ENCODE measurements at places on chromosomes 16 and 17.
A peak's percentile ranks its signal among the peaks of the same experiment; 100 is the strongest.

DNA sequence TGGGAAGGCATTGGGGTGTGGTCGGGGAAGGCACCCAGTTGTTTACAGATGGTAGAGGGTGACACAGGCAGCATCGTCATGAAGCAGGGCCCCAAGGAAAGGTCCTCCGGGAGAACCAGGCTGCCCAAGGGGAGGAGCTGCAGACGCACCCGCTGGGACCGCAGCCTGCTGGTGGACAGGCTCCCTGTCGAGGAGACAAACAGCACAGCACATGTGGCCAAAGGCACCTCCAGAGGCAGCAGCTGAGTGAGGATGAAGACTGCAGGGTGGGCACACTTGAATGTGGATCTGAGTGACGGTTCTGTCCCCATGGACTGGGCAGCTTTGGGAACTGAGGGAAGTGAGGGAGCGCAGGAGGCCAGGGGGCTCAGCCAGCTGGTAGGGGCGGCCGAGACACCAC lies 12.4 kb downstream of the CHMP1A start:
- DNase-seq: no peak

GRCh38 chr17:1474402-1475189 lies 17.9 kb downstream of the MYO1C start:
- DNase-seq: no peak

DNA sequence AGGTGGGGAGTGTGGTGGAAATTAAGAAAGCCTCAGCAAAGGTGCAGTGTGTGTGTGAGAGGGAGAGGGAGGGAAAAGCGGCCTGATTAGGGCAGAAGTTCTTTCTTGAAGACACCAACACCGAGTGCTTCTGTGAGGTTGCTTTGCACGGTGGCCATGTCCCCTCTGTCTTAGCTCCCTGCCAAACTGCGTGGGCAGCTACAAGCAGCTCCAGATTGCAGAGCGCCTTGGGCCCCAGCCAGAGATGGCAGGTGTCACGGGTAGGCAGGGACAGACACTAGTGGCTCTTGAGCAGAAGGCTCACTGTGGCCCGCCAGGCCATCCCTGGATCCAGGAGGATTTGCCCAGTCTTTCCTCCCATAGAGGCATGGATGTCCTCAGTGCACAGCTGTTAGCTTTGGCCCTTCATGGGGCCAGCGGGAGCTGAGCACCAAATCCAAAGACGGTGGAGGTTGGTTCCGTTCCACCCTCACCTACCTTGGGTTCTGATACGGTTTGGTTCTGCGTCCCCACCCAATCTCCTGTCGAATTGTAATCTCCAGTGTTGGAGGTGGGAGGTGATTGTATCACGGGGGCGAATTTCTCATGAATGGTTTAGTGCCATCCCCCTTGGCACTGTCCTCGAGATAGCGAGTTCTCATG lies 21.4 kb downstream of the KIAA0513 start:
- DNase-seq: no peak

DNA sequence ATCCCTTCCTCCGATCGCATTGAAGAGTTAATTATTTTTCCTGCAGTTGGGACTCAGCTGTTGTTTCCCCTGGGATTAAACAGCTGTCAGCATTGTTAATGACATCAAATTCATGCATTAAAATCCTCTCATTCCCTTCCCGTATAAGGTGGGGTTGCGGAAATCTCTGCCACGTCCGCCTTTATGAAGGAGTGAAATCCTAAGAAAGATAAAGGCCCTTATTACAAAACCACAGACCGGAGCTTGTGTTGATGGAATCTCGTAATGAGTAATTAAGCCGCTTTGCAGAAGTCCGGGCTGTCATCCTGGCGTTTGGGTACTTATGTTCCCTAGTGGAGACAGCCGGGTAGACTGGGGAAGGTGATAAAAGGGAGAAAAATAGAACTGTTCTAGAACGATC lies 627.6 kb downstream of the MAF start:
- no peak for DNase-seq

DNA sequence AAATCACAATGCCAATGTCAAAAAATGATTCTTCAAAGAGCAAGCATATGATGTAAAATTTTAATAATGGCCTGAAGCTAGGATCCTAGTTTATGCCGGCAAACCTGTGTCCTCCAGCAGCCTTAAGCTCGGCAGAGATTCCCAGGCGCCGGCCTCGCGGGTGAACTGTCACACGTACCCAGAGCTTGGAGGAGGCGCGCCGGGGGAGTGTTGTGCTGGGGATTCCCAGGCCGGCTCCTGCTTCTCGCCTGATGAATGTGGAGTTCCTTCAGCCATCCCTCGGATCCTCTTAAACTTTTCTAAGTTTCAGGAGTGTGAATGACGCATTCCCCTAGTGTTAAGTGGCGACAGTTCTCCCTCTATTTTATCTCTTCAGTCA lies 19.1 kb upstream of the NTN1 start:
- DNase-seq: no peak

DNA sequence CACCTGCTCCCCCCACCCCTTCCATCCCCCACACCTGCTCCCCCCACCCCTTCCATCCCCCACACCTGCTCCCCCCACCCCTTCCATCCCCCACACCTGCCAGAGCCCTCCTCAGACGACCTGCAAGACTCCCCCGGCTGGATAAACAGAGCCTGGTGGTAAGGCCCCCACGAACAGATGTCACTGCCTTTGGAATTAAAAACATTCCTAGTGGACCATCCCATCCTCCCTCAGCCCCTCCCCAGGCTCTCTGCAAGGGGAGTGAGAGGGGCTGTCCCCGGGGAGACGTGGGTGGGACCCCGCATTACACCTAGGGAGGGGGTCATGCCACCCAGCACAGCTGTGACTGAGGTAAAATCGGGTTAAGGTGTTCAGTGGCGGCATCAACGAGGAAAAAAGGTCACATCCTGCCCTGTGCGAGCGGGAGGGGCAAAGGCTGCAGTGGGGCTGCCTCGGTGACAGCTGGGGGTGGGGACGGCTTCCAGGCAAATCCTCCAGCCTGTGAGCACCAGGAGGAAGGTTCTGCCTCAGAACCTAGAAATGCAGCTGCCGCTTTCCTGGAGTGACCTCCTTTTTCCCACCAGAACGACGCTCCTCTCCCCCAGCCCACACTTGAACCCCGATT lies 38.7 kb downstream of the TIMM22 start:
- no peak for DNase-seq

- no peak for DNase-seq
These were observed 2.5 kb upstream of the GJD3 start for GRCh38 chr17:40366861-40367518.

DNA sequence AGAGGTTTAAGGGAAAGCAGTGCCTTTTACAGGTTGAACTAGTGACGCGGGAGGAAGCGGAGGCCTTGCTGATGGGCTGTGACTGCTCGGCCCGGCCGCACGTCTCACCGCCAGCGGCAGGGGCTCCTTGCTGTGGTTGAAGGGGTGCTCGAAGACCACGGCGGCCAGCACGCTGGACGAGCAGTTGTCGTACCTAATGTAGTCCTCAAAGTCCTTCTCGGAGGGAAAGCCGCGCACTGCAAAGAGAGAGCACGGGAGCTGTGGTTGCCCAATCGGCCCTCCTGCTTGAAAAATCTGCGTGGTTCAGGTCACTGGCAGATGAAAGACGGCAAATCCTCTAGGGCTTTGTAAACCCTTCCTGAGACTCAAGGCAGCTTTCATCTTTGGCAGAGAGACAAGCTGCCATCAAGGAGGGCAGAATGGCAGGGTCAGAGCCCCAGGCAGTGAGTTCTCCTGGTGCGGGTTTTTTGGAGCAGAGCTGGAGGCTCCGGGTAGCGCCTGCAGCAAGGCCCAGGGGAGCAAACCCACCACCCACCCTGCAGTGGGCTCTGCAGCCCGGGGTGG lies 16.1 kb downstream of the ABCA3 start:
- DNase-seq: no peak

- peak; percentile 25 for DNase-seq
These were observed 26.4 kb downstream of the EEF2K start for GRCh38 chr16:22232277-22233036.
